A549 treated with CORT108297 at 1 μM for 4 hours (cell line): ENCODE measurements at places on chromosomes 4 and X. TPM values are rescaled to one million over a fixed set of nuclear protein-coding genes. Genes with fewer than 3 reads are reported as not detected.

TTC29 gene
- total RNA-seq = not detected in 5 replicates

SOX3 gene
- not detected in 5 replicates for total RNA-seq

VCX gene
- not detected in 5 replicates for total RNA-seq

GATA1 gene
- total RNA-seq = not detected in 5 replicates

CXorf49 gene
- not detected in 5 replicates for total RNA-seq

GSX2 gene
- not detected in 5 replicates for total RNA-seq

TAF7L gene
- 0.07 to 0.16 TPM (median 0.10 TPM) in 5 replicates for total RNA-seq

USP17L28 gene
- not detected in 5 replicates for total RNA-seq

GABRA4 gene
- not detected in 5 replicates for total RNA-seq

CXCL8 gene
- 5.9 to 27.4 TPM (median 13.4 TPM) in 5 replicates for total RNA-seq
